Activated naive CD4-positive, alpha-beta T cell (primary cell): ENCODE measurements at places on chromosomes 3 and 15.

- DNase-seq: no peak
These were observed 129.6 kb upstream of the AGBL1 start for GRCh38 chr15:85950101-85950500.

DNA sequence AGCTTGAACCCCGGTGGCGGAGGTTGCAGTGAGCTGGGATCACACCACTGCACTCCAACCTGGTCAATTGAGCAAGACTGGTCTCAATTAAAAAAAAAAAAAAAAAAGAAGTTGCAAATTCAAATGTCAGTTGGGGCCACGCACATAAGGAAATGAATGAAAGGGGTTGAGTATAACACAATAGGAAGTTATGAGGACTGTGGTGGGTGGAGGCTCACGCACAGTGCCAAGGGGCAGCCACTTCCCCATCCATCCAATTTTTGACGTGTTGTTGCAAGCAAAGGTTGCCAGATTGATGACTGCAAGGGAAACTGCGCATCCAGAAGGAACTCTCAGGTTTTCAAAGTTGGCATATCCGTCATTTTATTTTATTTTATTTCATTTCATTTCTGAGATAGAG lies 532.2 kb downstream of the NTRK3 start:
- DNase-seq: no peak

DNA sequence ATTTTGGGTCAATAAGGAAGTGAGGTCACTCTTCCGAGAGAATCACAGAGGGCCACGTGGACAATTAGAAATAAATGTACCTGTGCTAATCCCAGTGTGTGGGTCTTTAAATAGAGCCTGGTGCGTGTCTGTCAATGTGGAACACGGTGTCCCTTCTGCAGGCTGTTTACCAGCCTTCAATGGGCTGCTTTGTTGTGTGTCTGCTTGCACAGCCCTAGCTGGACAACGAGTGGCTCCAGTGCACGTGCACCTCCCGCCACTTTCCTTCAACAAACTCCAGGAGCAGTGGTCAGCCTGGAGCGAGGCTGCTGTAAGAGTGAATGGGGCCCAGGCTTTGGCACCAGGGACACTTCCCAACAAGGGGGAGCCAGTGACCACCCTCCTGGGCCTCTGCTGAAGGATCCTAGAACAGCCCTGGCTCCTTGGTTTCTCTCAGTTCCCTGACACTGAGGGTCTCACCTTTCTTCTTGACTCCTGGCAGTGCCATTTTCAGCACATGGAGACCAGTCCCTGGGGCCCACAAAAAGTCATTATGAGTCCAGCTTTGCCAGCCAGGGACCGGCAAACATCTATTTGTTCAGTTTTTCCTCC lies 76.1 kb downstream of the ISG20 start:
- no peak for DNase-seq

GRCh38 chr15:55823191-55823670 lies 80.3 kb upstream of the PRTG start:
- no peak for DNase-seq

DNA sequence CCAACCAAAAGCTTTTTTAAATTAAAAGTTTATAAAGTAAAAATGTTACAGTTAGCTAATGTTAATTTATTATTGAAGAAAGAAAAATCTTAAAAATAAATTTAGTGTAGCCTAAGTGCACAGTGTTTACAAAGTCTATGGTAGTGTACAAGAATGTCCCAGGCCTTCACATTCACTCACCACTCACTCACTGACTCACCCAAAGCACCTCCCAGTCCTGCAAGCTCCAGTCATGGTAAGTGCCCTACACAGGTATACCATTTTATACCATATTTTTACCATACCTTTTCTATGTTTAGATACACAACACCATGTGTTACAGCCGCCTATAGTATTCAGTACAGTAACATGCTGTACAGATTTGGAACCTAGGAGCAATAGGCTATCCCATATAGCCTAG lies 29.1 kb downstream of the SSR3 start:
- DNase-seq: no peak

DNA sequence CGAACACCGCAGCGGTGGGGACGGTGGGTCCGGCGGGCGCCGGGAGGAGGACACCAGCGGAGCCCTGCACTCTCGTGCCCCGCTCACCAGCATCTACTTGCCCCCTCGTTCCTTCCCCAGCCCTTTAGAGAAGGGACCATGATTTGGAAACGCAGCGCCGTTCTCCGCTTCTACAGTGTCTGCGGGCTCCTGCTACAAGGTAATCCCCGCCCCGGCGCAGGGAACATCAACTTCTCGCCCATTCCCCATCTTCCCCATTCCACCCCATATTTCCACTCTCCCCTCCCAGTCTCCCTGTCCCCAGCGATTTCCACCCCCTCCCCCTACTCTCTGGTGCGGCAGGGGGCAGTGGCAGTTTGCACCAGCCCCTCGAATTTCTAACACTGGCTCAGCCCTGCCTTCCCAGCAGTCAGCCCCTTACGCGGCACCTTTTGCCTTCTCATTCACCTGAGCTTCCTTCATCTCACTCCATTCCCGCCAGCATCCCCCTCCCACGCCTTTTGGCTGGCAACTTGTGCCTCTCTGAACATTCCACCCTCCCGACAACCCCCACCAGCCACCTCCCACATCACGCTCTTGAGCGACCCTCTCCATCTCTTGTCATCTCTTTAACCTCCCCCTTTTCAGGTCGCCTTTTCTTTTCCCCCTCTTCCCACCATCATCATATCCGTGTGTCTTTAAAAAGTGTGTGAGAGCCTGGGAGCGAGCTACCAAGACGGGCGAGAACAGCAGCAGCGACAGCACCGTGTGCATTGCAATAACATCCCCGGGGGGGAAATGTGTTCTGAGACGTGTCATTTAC lies 882 bp downstream of the CADM2 start:
- no peak for DNase-seq

GRCh38 chr3:40566694-40567093 lies 41.9 kb downstream of the ZNF621 start:
- DNase-seq: no peak

GRCh38 chr3:12187448-12188327 lies 29.0 kb upstream of the TIMP4 start:
- no peak for DNase-seq

DNA sequence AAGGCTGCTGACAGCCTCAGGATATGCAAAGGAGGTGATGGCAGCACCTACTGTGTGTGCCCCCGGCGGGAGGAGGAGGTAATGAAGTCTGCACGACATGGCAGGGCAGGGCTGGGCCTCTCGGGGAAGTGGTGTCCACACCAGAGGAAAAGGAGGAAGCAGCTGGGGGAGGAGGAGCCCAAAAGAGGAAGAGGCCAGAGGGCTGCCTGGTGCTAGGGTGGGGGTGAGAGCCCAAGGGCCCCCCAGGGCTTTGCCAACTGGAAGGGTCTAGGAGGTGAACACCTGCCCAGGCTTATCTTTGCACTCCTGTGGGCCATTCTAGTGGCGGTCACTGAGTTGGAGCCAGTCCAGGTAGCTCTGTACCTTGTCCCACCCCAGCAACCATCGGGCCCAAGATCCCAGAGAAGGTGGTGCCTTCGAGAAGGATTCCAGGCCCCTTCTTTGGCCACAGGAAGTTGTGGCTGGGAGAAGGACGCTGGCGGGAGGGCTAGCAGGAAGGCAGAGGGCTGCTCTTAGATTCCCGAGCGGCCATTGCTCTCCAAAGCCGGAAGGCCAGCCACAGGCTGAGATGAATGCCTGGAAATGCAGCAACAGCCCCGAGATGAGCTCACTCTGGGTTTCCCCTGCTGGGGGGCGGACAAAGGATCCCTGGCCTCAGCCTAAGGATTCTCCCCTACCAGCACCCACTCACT lies 7.0 kb downstream of the GNAI2 start:
- no peak for DNase-seq

- no peak for DNase-seq
These were observed 32.2 kb downstream of the SLC6A6 start for GRCh38 chr3:14434498-14435151.

DNA sequence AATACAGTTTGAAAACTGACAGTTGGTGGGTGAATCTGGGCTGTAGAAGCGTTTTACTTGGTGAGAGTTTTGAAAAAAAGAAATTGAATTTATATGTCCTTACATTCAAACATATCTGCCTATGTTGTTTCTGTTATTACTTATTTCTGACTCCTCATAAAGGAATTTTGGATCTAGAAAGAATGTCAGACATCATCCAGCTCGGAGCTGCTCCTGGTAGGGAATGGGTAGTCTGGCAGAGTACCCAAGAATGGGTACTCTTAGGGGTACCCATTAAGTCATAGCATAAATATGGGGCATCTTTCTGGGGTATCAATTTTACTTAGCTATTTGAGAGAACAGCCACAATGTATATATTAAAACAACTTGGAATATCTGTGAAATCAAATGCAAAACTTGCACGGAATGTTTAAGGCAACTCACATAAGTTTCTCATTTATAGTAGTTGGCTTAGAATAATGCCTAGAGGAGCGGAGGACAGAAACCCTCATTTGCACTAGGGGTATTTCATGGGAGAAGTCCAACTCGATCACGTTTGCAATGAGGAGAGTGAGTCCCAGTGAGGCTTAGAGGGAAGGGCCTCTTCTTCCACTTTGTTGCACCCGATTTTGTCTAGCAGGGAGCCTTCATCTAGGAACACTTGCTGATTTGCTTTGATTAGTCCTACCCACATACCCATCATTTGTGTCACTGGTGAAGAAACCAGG lies 2.4 kb upstream of the LARP6 start:
- no peak for DNase-seq

GRCh38 chr3:52204337-52205073 lies 6.5 kb downstream of the ALAS1 start:
- no peak for DNase-seq

GRCh38 chr3:15450438-15451215 lies 23.2 kb downstream of the EAF1 start:
- DNase-seq: no peak

GRCh38 chr3:18250991-18251390 lies 174.1 kb downstream of the SATB1 start:
- DNase-seq: no peak

- no peak for DNase-seq
These were observed 62.2 kb downstream of the CDC25A start for GRCh38 chr3:48125886-48126622.

DNA sequence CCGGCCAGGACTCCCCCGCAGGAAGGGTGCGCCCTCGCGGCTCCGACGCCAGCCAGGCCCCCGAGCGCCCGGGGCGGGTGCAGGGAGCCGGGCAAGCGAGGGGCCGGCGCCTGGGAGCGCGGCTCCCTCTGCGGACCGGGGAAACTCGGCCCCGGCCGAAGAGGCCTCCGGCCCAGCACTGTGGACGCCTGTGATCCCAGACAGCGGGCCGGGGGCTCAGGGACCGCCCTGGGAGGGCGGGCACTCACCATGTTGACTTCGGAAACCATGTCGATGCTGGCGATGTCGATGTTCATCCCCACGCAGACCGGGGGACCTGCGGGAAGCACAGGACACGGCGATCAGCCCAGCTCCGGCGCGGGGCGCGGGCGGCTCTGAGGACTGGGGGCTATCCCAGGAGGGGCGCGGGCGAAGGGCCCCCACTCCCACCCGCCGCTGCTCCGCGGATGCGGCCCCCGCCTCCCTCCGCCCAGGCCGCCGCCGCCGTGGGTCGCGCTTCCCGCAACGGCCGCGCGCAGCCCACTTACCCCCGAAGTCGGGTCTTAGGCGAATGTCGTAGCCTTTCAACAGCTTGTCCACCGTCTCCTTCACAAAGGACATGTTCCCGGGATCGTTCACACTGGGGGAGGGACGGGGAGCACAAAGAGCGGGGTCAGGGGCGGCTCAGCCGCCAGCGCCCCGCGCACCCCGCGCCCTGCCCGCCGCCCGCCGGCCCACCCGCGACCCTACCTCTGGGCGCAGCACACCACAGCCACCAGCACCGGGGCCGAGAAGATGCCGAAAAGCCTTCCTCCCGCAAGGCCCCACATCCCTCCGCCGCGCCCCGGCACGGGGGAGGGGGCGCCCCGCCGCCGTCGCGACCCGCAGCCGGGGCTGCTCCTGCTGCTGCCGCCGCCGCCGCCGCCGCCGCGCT lies at the start of gene GABRB3:
TSS of gene GABRB3 (minus strand) at position 913 of the 913 bp plus-strand sequence.
- no peak for DNase-seq

- no peak for DNase-seq
These were observed 117.8 kb upstream of the IQSEC1 start for GRCh38 chr3:13191016-13191415.

DNA sequence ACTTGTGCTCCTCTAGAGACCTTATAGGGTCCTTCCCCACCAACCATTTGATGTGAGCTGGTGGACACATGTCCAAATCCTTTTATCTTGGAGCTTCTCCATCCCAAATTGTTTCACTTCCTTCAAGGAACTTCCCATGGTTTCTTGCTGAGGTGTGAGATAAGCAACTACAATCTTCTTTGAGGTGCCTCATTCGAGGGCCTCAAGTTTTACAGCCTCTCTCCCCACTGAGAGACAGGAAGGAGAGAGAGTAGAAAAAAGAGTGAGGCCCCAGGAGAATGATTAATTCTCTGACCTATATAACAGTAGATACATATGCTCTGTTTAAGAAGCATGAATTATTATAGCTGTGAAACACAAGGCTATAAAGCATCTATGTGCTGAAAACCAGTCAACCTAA lies 70.5 kb downstream of the SUMF1 start:
- DNase-seq: no peak

GRCh38 chr3:169288553-169288952 lies 375.0 kb downstream of the MECOM start:
- no peak for DNase-seq

DNA sequence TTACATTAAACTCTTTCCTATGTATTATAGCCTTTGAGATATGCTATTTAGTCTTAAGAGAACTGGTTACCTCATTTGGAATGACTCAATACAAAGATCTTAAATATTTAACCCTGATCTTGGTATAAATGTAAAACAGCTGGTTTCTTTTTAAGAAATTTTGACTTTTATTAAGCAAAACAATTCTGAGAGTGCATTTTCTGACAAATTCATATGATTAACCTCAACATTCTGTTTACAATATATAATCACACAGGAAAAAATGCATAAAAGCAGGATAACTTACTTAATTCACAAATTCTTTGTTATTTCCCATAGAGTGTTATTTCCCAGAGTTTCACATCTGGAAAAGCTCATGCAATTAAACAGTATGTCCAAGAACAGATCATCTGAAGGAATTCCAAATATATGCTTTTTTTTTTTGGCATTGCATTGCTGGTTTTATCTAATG lies 400.4 kb upstream of the THBS1 start:
- no peak for DNase-seq

GRCh38 chr3:5019411-5020241 lies 40.4 kb downstream of the BHLHE40 start:
- peak; percentile 10 for DNase-seq

- DNase-seq: no peak
These were observed 40.2 kb upstream of the FOXB1 start for GRCh38 chr15:59963925-59964324.
